ENCODE measurements at places on chromosomes 4 and X. TPM values are rescaled to one million over a fixed set of nuclear protein-coding genes. Genes with fewer than 3 reads are reported as not detected.

Gene SFRP2
- not detected for total RNA-seq

Gene NSUN7
- 1.3 TPM for total RNA-seq

DNA sequence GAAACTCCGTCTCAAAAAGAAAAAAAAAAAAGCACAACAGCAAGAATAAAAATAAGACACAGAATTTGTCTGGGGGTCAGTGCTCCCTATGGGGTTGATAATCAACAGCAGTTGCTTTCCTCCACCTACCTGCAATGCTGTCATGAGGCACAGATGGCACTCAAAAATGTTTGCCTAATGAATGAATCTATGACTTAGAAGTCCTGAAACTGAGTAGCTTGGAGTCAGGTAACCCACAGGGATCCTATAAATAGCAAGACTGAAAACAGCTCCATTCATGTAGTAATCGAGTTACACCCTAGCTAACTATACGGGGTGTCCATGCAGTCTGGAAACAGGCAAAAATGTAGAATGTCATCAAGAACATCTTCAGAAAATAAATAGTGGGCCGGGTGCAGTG is 19.8 kb upstream of the DDX3X start:
- no peak for DNase-seq

Gene EIF4E
- total RNA-seq = 176 TPM

GRCh38 chr4:184635381-184635780 is 13.9 kb downstream of the CASP3 start:
- DNase-seq = no peak
